Esophagus squamous epithelium (tissue), 5 donors: ENCODE measurements at places on chromosomes 12 and 14.

DNA sequence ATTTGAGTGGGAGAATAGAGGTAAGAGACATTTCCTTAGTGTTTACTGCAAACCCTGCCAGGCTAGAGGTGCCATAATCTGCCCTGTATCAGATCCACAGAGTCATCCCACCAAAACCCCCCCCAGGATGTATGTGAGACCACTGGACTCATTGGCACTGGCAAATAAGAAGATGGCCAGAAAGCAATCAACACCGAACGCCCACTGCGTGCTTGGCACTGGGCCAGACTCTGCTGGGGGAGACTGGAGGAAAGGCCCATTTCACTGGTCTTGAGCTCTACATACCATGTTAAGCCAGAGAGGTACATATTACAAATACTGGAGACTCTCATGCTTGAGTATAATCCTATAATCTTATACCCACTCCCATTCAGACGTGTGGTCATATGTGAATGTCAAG is 44.0 kb downstream of the SMUG1 start:
- no peak for DNase-seq

- DNase-seq, result no peak
Measured at GRCh38 chr12:65808580-65808979, 15.7 kb upstream of the HMGA2 start.

- DNase-seq, result no peak
Measured at GRCh38 chr12:50032854-50033581, 7.7 kb upstream of the RACGAP1 start.

DNA sequence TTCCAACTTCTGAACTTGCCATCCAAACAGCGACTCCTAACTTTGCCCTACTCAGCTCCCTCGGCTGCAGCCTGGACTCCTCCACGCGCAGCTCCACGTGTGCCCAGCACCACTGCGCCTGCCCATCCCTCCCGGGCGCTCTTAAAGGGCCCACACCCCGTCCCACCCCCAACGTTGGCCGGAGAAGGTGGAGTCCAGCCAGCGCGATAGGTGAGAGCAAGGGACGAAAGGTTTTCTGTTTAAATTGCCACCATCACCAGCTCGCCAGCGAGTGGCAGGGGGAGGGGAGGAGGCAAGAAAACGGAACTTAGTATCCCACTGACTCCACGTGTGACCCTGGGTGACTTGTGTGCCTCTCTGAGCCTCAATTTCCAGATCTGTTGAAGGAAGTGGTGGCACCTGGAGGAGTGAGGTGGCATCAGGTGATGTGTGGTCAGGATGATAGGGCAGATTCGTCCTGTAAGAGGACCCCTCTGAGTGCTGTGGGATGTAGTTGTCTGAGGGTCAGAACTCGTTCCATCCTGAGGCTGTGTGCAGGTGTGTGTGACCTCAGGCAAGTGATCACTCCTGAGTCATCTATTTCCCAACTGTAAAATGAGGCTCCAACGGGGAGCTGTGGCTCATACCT is 59.7 kb downstream of the TRPV4 start:
- no peak for DNase-seq

DNA sequence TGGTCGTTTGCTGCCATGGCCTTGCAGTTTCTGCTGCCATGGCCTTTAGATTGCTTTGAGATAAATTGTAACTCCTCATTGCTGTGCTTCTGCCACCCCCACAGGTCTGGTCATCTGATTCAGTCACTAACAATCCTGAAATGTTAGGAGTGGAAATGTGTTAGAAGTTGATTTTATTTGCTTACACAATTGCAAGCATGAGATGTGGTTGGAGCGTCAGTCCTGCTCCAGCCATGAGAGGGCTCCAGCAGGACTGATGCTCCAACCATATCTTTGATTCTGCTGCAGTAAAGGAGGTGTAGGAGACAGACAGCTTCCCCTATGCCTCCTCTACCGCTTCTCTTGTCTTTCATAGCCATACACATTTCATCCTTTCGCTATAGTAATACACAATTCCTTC is 226.8 kb upstream of the RGS6 start:
- DNase-seq, result no peak

GRCh38 chr12:16048511-16048910 is 137.4 kb downstream of the DERA start:
- DNase-seq, result no peak

- DNase-seq, result no peak
Measured at GRCh38 chr12:39125566-39125965, 220.2 kb upstream of the CPNE8 start.

DNA sequence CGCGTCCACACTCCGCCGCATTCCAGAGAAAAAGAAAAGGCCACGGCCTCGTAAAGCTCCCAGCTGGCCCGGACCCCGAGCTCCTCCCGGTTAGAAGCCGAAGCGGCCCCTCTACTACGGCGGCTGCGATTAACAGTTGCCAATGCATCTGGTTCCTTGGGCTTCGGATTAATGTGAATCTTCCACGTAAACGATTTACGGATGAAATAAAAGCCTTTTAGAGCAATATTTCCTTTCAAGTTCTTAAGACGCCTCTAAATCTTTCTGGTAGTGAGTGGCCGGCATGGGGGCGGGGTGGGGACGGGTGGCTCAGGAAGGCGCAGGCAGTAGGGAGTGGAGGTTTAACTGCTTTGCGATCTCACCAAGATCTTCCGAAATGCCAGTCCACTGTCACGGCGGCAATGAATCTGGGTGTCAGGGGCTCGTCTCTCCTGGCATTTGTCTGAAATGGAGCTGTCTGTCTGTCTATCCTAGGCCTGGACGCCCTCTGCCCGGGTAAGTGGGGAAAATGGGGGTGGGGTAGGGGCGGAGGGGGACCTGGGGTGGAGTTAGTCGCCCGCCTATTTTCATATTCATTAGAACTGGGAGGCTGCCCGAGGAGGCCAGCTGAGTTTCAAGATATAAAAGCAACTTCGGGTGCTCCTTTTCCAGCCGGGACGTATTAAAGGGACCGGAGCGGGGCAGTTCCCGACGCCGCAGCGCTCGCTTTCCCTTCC is 413 bp upstream of the ALX1 start:
- DNase-seq, result no peak

DNA sequence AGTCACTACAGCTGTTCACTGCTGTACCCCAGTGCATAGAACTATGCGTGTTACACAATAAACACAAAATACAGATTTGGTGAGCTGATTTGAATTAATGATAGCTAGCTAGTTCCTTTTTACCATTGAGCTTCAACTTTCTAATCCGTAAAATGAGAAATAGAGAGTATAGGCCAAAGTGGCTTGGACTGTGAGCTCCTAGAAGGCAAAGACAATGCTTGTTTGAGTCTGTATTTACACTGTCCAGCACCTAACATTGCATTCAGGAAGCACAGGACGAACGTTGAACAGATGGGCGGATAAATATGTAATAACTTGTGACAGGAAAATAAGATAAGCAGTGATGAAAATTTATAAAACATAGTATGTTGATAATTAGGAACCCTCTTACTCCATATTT is 31.5 kb downstream of the SLC17A8 start:
- no peak for DNase-seq

DNA sequence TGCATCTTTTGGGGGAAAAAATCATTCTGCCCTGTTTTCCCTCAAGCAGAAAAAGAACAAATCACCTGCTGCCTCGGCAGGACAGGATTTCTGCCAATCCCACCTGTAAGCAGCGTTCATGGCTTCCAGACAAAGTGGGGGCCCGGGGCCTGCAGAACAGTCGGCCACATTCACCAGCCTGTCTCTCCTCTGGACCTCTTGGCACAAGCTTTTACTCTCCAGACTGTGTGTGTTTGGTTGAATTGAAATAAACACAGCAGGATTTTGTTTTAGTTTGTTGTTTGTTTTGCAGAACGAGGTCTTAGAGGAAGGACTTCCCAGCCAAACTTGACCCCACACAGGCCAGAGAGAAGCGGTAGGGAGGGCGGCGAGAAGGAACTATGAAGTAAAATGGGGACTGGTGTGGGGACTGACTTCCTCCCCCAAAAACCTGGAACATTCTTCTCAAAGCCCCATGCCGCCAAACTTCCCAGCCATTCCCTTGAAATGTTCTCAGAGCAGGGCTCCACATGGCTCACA is 41.7 kb upstream of the FOS start:
- no peak for DNase-seq

- DNase-seq, result no peak
Measured at GRCh38 chr14:90661866-90662265, 154.4 kb downstream of the TTC7B start.

DNA sequence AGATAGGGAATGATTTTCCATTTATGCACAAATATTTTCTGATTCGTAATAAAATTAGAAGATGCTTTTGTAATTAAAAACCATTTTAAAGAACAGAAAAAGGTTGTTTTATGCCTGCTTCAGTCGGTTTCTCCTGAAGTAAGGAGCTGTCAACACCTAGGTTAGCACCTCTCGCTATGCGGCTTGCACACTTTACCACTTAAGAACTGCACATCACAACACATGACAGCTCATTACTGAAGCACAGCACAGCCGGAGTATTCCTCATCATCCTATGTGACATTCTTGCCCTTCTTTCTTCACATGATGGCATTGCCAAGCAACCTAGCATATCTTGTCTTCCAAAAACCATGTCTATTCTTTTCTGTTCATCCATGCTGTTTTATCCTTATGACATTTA is 5.4 kb upstream of the WIF1 start:
- no peak for DNase-seq

DNA sequence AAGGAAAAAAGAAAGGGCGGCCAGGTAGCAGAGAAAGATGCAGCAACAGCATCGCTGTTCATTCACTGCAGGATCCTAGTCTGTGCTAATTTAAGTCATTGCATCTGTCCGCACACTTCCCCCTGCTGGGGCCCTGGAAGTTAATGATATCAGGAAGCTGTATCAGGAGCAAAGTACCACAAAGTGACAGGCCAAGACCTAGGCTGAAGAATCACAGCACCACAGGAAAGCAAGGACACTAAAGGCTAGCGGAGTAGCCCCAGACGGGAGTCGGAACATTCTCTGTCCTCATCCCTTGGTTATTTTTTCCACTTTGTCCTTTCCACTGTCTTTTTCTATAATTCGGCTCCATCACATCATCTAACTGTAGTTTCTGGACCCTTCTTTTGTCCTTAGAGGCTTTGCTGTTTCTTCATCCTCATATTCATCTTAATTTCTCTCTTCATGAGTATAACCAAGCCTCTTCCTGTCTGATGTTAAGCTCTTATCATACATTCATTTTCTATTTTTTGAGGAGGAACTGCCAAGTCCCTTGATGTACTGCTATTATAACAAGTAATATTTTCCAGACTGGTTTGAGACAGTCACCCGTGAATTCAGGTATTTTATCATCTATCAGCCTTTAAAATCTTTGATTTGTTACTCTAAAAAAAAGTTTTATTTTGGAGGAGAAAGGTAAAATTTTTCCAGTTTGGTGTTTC is 28.3 kb downstream of the DUSP16 start:
- DNase-seq, result no peak

DNA sequence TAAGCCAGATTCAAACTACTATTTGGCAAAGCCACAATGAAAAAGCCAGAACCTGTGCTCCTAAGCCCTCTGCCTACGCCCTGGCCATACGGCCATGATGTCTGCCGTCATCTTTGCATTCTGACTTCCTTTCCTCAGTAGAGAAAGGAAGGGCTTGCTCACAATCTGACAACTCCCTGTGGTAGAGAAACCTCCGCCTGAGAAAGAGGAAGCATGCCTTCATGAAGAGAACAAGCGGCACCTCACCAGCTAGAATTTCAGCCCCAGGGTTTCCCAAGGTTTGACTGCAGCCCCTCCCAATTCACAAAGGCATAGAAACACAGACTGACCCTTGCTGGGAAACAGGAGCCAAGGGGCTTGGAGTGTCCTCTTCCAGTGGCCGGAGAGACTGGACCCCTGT is 25.7 kb downstream of the TEP1 start:
- DNase-seq, result no peak

DNA sequence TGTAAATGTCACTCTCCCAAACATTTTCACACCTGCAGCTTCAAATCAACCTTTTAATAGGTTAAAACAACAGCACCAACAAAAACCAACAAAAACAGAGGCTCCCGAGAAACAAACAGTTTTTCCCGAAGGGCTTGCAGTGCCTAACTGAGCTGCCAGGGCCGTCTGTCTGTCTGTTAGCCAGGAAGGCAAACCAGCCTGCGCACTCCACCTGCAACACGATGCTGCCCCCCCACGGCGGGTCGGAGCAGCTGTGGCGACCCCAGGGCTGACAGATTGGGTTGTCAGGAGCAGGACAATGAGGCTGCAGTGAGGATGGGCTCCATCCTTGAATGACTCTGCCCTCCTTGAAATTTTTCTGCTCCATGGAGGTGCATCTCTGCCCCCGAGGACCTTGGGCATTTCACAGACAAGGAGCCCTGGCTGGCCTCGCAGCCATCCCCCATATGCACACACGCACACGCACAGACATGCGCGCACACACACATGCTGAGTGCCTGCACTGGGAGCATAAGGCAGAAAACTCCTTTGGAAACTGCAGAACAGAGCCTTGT is 2.6 kb downstream of the RTL1 start:
- no peak for DNase-seq

DNA sequence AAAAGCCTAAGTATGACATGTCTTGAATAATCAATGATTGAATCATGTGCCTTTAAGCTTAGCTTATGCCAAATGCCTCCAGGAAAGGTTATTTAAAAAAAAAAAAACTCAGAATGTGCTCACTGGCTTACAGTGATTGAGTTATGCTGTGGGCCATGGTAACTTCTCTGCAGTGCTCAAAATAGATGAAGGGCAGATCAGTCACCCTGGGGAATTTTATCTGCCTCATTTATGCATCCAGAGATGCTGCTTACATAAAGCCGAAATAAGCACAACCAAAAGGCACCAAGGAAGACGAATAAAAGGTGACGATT is 118.7 kb upstream of the MDM1 start:
- no peak for DNase-seq

DNA sequence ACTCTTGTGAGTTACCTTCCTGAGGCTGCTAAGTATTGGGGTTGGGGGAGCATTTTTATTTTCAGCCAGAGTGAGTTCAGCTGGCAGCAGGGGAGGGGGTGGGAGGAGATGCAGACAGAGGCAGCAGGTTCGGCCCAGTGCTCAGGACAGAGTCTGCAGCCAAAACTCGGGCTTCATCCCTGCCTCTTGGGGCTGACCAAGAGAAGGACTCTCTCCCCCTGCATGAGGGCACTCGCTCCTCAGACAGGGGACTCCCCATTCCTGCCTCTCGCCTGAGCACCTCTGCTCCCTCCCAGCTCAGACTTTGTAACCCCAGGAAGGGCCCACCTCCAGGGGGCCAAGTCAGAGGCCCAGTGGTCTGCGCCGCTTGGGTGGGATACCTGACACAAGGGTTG is 1.1 kb upstream of the AKT1 start:
- DNase-seq, result no peak

DNA sequence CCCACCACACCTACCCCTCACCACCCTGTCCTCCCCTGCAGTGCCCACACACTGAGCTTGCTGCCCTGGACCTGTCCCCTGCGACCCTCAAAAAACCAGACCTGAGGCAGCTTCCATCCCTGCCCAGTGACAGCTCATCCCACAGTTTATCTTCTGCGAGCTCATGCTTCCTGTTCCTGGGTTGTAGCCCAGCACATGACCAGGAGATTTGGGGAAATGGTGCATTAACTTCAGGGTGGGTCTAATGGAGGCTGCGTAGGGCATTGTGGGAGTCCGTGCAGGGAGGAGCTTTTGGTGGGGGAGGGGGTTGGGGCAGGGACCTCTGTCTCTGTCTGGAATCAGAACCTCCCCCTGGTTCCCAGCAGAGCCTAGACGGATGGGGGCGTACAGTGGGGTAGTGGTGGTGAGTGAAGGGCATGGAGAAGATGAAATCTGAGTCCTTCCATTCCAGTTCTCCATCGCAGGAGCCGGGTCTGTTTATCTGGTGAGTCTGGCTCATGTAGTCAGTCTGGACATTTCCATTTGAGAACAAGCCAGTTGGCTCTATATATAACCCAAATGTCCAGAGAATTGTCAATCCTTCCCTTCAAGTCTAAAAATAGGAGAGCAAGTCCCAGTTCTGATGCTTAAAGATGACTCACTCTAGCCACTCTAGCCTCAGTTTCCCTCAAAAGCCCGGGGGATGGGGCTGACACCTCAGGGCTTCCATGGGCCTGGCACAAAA is 270.9 kb downstream of the CACNA1C start:
- no peak for DNase-seq
